ENCODE measurements at places on chromosomes 2 and 18.

DNA sequence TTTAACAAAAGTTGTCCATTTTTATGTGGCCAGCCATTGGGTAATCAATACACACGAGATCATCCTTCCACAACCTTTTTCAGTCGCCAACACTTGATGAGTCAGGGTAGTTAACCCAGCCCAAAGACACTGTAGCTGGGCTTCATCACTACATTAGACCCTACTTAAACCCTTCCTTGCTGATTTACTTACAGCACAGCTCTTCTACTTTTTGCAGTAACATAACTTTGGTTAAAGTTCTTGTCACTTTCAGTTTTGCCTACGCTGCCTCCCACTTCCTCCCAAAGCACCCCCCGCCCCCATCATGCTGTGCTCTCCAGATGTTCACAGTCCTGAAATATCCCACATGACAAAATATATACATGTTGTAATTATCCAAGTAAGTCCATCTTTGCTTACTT, 103.6 kb downstream of the CDK15 start:
- DNase-seq, result peak; percentile 88

DNA sequence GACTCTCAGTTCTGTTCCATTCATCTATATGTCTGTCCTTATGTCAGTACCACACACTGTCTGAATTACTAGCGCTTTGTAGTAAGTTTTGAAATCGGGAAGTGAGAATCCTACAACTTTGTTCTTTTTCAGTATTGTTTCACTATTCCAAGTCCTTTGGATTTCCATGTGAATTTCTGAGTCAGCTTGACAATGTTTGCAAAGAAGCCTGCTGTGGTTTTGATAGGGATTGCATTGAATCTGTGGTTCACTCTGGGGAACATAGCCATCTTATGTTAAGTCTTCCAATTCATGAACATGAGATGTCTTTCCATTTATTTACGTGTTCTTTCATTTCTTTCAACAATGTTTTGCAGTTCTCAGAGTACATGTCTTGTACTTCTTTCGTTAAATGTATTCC, 15.0 kb downstream of the SLC3A1 start:
- peak; percentile 63 for DNase-seq

- DNase-seq, result peak; percentile 65
Observed at GRCh38 chr2:45743531-45744396, 92.3 kb downstream of the PRKCE start.

DNA sequence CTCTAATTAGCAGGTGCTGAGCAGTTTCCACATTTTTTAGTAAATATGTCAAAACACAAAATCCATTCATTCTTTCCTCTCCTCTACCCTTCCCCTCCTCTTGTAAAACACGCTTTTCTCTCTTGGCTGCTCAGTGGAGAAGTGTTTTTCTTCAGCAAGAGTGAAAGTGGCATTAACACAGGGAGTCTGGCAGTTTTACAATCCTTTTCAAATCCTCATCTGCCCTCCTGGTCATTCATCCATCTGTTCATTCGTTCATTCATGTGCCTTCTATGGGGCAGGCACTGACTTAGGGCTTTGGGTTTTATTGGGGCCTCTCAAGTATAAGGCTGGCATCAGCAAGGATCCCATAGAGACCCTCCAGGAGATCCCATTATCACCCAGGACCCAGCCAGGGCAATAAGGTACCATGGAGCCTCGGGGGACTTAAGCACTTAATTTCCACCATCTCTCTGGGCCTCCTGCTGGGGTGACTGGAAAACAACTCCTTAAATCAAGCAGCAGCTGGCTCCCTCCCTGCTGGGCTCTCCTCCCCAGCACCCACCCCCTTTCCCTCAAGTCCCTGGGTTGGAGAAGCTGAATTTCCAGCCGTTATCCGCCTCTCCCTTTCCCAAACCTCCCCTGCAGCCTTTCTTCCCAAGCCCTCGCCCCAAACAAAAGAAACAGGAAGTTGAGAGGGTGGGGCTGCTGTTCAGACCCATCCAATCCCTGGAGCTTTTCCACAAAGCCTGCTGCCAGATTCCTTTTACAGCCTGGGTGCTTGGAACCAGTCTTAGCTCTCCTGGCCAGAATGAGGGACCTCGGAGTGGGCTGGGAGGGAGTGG, 32.6 kb downstream of the MARCHF4 start:
- peak; percentile 63 for DNase-seq

GRCh38 chr2:108297436-108298141, 8.9 kb downstream of the SULT1C2 start:
- DNase-seq, result peak; percentile 89

DNA sequence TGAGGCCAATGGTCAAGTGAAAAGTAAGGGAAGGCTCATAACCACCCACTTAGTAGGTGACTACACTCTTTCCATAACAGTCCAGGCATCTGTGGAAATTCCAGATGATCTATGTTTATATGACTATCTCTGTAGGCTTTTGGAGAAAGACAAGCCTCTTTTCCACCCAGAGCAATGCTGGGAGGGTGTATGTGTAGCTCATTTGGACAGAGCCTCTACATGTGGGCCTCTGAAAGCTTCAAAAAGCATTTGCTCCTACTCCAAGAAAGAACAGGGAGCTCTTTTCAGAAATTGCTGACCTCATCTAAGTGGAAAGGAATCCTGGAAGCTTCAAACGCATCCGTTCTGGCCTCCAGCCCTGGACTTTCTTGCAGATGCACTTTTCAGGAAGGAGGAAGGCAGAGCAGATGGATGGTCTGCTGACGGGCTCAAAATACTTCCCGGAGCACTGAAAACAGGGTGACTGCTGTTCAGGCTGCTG, 308.7 kb downstream of the LRATD1 start:
- no peak for DNase-seq

GRCh38 chr2:136131961-136132824, 14.2 kb upstream of the CXCR4 start:
- no peak for DNase-seq

GRCh38 chr2:62196278-62196901, 475 bp downstream of the B3GNT2 start:
- no peak for DNase-seq

- peak; percentile 57 for DNase-seq
Observed at GRCh38 chr2:6957910-6958615, 40.9 kb downstream of the RNF144A start.

- DNase-seq, result no peak
Observed at GRCh38 chr2:219058541-219059374, 2.0 kb downstream of the IHH start.

GRCh38 chr2:97769308-97769707, 55.9 kb downstream of the ZAP70 start:
- no peak for DNase-seq

DNA sequence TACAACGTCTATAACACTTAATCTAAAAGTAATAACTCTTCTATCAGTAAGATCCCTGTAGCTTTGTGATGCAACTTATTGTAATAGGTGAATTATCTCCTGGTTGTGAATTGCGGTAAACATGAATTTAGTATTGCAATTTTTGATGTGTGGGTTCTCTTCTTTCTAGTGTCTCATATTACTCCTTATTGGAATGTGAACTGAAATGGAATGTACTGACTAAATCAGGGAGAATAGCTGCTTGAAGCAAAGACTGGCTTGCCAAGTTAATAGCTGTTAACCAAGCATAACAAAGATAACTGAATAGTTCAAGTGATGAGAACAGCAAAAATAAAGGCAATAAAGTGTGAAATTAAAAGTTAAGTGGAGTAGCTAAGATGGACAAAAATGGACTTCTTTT, 60.5 kb upstream of the TFPI start:
- peak; percentile 83 for DNase-seq

DNA sequence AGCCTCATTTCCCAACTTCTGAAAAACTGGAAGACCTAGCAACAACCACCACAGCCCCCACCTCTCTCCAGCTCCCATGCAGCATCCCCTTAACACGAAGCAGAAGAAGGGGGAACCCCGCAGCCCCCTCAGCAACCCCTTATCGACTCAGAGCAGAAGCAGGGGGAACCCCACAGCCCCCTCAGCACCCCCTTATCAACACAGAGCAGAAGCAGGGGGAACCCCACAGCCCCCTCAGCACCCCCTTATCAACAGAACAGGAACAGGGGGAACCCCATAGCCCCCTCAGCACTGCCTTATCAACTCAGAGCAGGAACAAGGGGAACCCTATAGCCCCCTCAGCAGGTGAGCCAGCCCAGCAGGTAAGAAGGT, 6.7 kb downstream of the SLC66A2 start:
- no peak for DNase-seq

DNA sequence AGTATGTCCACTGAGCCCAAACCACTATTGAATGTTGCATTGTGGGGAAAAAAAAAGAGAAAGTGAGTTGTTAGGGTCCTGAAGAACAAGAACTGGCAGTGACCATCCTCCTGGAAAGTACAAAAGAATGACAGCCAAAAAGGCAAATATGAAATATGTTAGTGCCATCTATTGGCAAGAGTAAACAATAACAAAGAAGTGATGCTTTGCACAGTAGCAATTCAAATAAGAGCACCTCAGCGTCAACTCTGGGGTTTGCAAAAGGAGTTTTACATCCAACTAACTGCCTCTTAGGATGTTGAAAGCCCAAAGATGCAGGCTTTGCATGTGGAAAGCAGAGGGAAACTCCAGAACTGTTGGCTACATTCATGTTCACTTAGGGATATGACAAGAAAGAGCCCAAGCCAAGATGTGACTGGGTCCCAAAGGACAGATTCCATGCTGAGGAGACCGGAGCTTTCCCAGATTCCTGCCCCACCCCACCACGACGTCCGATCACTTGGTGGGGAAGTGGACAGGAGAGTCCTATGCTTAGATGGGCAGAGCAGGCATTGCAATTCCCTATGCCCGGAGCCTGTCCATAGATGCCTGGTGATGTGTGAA, 15.6 kb downstream of the TRABD2A start:
- DNase-seq, result peak; percentile 61

DNA sequence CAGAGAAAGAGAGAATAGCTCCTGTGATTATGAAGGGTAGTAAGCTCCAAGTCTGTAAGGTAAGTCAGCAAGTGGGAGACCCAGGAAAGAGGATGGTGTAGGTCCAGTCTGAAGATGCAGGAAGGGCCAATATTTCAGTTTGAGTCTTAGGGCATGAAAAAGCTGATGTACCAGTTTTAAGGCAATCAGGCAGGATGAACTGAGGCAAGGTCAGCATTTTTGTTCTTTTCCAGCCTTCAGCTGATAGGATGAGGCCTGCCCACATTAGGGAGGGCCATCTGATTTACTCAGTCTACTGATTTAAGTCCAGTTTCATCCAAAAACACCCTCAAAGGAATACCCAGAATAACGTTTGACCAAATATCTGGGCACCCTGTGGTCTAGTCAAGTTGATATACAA, 347.3 kb downstream of the CMPK2 start:
- no peak for DNase-seq

- DNase-seq, result no peak
Observed at GRCh38 chr18:8781671-8782070, 76.3 kb downstream of the MTCL1 start.

- DNase-seq, result no peak
Observed at GRCh38 chr2:240647503-240648154, 22.3 kb downstream of the GPR35 start.

- no peak for DNase-seq
Observed at GRCh38 chr2:159118859-159119500, 150.5 kb downstream of the TANC1 start.

DNA sequence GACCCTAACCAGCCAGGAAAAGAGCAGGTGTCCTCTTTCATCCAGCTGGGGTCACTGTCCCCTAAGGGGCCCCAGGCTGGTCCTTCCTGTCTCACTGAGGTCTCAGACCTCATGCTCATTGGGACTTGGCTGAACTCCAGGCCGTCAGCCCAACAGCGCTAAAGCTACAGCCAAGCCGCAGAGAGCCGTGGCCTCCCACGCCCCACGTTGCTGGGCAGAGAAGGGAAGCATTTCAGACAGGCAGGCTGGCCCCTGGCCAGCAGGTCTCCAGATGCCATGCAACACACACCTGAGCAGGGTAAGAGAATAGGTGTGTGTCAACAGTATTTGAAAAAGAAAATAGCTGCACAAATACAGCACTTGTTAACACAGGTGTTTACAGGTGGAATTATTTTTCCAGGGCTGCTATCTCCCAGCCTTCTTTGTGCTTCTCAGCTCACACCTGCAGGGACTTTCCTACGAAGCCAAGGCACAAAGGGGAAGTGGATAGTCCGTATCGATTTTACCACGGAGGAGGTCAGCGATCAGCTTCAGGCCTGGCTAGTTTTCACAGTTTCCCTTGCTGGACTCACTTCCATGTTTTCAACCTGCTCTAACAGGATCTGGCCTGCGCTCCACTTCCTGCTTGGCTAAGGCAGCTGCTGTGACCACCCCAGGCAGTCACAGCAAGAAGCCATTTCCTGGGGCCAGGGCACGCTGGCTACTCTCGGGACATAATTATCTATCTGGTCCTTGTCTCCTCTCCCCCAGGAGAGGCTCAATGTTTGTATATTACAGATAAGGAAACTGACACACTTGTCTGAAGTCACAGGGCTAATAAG, 156.1 kb upstream of the ID2 start:
- peak; percentile 38 for DNase-seq

- no peak for DNase-seq
Observed at GRCh38 chr2:172790404-172790803, 54.8 kb downstream of the RAPGEF4 start.

GRCh38 chr2:239876948-239877289, 148.2 kb downstream of the NDUFA10 start:
- no peak for DNase-seq

GRCh38 chr18:2387588-2387987, 183.7 kb downstream of the METTL4 start:
- no peak for DNase-seq

DNA sequence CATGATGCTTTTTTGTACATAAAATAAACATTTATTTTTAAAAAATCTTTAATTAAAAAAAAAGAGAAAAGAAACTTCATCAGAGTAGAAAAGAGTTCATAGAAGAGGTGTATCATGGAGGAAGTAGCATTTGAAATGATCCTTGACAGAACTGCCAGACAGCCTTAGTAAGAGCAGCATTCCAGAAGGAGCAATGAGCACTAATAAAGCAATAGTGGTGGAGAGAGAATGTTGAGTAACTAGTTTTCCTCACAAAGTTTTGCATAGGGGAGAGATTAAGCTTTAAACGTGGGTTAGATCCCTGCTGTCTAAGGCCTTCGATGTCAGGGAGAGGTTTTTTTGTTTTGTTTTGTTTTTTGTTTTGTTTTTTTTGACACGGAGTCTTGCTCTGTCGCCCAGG, 29.8 kb upstream of the METTL21A start:
- peak; percentile 5 for DNase-seq

DNA sequence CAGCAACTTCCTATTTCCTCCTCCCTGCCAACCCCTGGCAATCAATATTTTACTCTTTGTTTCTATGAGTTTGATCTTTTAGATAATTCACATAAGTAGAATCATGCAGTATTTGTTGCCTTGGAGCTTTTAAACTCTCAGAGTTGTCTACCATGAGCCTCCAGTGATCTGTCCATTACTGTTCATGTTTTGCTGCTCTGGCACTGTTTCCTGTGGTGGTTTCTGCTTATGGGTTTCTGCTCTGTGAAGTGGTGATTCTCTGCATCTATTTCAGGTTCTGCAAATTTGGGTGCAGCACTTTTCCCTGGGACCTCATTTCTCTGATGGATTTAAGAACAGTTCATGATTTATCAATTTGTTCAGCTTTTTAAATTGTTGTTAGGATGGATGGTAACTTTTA, 908.1 kb upstream of the FANCL start:
- DNase-seq, result no peak

GRCh38 chr18:79424008-79424565, 28.4 kb downstream of the NFATC1 start:
- DNase-seq, result peak; percentile 51

- DNase-seq, result no peak
Observed at GRCh38 chr2:80506563-80506962, 202.0 kb upstream of the LRRTM1 start.

Data from choroid plexus epithelial cell (primary cell).